ENCODE measurements at places on chromosomes 6 and 20.

DNA sequence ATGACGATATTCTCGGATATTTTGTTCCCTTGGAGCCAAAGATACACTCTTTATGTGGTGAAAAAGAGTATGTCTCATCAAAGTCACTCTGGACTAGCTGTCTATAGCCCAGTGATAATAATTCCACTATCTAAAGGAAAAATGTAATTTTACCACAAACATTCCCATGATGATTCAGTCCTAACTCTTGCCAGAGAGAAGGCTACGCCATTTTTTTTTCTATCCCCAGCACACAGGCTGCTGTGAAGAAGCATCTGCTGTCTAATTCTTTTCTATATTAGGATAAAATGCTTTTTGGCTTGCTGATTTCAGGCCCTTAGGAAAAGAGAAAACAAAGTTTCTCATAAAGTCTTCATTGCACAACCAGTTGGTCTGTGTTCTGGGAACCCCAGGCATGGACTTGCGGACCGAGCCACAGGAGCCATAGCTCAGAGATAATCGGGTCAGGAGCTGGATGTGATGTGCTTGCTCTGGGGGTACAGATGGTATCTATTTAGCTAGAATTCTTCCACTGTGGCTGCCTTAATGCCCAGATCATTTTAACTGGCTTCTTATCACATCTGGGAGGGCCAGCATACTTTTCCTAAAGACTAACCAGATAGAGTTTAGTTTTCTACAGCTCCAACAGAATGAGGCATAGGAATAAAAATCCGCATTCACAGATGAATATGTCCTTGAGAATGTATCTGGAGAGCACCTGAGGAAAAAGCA, 683.7 kb upstream of the ID4 start:
- no peak for DNase-seq

DNA sequence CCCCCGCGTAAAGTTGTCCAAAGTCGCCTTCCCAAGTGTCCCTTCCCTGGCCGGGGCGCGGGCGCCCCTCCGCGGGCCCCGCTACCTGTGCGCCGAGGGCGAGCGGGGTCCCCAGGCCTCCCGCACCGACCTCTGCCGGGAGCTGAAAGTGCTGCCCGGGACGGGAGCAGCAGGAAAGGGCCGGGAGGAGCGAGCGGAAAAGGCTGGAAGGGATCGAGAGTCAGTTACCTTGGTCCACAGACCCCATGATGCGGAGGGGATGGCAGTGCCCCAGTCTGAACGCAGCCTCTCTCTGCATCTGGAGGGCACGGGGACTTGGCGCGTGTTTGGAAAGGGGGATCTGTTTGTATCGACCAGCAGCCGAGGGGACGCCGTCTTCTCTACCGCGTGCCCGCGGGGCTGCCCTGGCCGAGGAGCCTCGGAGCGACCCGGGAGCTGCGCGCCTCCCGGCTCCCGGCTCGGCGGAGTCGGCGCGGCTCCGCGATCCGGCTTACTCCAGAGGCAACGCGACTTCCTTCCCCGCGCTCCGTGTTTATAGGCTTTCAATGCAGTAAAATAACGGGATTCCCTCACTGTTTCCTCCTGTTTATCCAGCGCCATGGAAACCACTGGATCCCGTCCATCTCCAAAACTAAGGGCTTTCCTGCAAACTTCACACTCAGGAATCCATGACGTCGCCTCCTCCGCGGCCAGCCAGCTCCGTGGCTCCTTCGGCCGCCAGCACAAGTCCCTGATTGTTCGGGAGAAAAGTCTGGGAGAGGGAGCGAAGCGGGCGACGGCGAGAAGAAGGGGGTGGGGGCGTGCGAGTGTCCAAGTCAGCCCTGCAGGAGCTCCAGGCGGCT, 20.0 kb upstream of the NFATC2 start:
- no peak for DNase-seq

- DNase-seq: no peak
Observed at GRCh38 chr6:111771629-111772028, 101.6 kb downstream of the FYN start.

- DNase-seq: no peak
Observed at GRCh38 chr6:71034563-71035345, 77.9 kb upstream of the B3GAT2 start.

GRCh38 chr6:54935739-54936138, 89.2 kb downstream of the FAM83B start:
- no peak for DNase-seq

GRCh38 chr6:104885518-104886043, 25.9 kb upstream of the HACE1 start:
- DNase-seq: no peak

DNA sequence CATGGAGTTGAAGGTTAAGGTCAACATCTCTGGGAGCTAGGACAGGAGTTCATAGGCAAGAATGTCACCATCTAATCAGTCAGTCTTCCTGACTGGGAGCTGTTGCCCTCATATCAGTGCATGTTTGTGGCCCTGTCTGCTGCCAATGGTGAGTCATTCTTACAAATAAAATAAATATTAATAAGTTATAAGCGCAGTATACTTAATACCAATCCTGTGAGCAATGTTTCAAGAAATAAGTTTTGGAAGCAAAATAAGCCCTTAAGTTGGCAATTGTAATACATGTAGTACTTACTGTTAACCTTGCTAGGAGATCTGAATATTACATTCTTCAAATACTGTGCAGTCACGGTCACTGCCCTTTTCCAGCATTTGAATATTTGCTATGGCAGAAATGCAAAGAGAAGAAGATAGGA, 20.2 kb upstream of the MDGA1 start:
- DNase-seq: no peak

DNA sequence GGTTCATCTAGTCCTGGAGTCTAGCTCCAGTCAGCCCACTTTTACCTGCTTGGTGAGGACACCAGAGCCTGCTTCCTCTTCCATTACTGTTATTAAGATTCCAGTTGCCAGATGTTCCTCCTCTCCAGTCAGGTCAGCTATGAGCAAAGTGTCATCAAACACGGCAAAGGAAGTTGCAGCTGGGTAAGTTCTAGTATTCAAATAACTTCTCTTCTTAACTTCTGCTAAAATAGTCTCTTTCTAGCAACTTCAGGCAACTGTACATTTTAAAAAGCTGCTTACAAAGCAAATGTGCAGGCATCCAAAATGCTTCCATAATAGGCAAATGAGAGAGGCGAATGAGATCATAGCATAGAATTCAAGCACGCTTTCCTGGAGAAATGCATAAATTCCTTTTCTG, 18.4 kb upstream of the MRPS18A start:
- DNase-seq: no peak

DNA sequence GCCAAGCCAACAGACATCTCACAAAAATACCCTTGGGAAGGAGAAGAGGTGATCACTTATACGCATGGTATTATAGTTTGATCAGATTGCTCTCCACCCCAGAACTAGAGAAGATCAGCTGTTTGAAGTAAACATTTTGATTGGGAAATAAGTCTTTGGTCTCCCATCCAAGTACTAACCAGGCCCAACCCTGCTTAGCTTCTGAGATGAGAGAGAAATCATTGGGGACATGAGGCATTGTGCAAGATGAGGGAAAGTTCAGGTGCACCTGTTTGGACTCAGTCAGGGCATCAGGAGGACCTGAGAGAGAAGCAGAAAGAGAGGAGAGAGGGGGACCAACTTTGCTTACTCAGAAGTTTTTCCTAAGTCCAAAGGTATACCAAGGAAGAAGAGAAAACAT, 11.4 kb downstream of the RIPK1 start:
- no peak for DNase-seq

GRCh38 chr6:42137194-42137753, 5.1 kb downstream of the C6orf132 start:
- no peak for DNase-seq

GRCh38 chr6:30913721-30914075, 340 bp upstream of the VARS2 start:
- DNase-seq: no peak

DNA sequence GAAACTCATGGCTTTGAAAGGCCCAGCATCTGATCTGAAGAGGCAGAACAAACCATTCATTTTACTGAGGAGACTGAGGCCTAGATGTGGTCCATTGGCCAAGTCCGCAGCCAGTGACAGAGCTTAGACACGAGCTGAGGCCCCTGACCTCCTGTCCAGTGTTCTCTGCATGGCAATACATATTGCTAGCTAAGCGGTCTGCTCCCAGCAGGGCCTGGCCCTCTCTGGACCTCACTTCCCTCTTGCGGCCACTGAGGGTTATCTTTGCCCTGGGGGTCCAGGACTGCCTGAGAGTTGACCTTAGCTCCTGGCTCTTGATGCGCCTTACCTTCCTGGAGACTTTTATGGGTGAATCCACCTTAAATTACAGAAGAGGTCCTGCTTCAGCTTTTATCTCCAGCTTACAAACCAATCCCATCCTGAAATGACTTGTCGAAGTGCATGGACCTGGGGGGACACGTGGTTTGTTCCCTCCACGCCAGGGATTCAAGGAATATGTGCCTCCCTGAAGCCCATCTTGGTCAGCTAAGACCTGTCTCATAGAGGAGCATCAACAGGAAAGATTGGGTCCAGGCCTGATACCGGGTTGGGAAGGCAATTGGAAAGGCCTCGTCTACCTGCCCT, 75.6 kb downstream of the CNBD2 start:
- no peak for DNase-seq

DNA sequence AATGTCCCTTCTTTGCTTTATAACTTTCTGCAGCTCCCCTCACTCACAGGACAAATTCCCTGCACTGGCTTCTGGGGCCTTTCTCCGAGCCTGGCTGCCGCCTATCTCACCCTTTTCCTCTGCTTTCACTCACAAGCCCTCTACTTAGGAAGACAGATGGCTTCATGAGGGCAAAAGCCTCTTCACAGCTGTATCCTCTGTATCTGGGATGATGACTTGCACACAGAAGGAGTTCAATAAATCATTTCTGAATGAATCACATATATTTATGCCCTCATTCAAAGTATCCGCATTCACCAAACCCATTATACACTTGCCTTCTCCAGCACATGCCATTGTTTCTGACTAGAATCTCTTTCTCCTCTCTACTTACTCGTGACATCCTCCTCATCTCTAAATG, 159.0 kb upstream of the RIPOR2 start:
- DNase-seq: no peak

DNA sequence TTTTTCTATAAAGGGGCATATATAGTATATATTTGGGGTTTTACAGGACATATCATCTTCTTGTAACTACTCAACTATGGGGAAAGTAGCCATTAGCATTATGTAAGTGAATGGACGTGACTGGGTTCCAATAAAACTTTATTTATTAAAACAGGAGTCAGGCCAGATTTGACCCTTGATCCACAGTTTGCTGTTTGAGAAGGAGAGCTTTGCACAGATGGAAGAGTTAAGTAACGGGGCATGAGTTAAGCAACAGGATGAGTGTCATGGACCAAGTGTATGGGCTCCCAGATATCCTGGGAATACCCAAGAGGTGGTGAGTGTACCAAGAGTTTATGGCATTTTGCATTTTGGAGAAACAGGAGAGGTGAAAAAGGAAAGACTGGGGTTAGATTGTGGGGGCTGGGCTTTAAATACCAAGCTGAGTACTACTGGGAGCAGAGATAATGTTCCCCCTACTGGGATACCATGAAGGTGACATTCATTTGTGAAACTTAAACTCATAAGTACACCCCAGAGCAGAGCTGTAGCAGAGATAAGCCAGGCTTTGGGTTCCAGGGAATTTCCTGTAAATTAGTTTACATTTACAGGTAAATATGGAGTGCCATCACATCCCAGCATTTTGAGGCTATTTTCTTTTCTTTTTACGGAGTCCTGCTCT, 18.5 kb upstream of the SCUBE3 start:
- no peak for DNase-seq

GRCh38 chr20:36873498-36874189, 2.3 kb upstream of the TLDC2 start:
- DNase-seq: no peak

DNA sequence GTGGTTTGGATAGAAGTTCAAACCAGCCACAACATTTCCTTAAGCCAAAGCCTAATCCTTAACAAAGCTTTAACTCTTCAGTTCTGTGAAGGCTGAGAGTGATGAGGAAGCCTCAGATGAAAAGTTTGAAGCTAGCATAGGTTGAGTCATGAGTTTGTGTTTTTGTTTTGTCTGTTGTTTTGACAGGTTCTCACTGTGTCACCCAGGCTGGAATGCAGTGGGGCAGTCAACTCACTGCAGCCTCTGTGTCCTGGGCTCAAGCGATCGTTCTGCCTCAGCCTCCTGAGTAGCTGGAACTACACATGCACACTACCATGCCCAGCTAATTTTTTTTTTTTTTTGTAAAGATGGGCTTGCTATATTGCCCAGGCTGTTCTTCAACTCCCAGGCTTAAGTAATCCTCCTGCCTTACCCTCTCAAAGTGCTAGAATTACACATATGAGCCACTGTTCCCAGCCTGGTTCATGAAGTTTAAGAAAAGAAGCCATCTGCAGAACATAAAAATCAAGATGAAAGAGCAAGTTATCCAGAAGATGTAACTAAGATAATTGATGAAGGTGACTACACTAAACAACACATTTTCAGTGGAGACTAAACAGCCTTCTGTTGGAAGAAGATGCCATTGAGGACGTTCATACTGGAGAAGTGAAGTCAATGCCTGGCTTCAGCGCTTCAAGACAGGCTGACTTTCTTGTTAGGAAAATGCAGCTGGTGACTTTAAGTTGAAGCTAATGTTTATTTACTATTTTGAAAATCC, 96.2 kb downstream of the SMAP1 start:
- DNase-seq: no peak

- no peak for DNase-seq
Observed at GRCh38 chr20:49980140-49981008, 2.4 kb upstream of the SNAI1 start.

GRCh38 chr6:98593676-98594075, 240.7 kb upstream of the POU3F2 start:
- DNase-seq: no peak

DNA sequence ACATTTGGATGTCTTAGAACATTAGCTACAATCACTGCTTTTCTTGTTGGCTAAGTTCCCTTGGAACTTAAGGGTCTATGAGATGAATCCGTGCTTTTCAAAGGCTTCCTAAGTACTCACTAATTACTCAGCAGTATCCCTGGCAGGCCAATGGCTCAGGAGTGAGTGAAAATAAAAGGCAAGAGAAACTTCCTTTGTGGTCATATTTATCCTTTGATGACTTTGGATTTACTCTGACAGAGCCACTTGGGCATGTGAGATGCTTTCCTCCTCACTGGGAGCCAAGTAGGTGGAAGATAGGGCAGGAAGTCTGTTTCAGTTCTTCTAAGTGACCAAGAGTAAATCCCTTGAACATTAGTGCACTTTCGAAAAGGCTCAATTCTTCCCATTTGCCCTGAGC, 224.3 kb upstream of the FOXA2 start:
- no peak for DNase-seq

- no peak for DNase-seq
Observed at GRCh38 chr6:9192405-9192909, 757.1 kb upstream of the SLC35B3 start.

GRCh38 chr6:43506667-43507471, 3.3 kb downstream of the LRRC73 start:
- peak; percentile 59 for DNase-seq

GRCh38 chr6:38599261-38599660, 40.5 kb downstream of the BTBD9 start:
- DNase-seq: no peak

All from stimulated activated CD4-positive, alpha-beta T cell treated with anti-CD3 and anti-CD28 coated beads, Interleukin-1b, Interleukin-23, amount 100 ng/mL, for 24 hours (primary cell).